ENCODE measurements at places on chromosomes 1 and 21. TPM values are rescaled to one million over a fixed set of nuclear protein-coding genes. Genes with fewer than 3 reads are reported as not detected.
A peak's percentile ranks its signal among the peaks of the same experiment; 100 is the strongest.

The ACTA1 gene
- not detected for polyA plus RNA-seq

The PINK1 gene
- 102 TPM for polyA plus RNA-seq

The C1QA gene
- polyA plus RNA-seq = not detected

- peak overlapping the region; percentile 37 for H3K27ac ChIP-seq
- peak; percentile 75 for DNase-seq
- H3K36me3 ChIP-seq = no peaks in the 10 kb centered on the region
Measured at GRCh38 chr1:228964178-228965089, 229.2 kb downstream of the RHOU start.

- H3K4me1 ChIP-seq = peaks cover 32% of the 10 kb centered on the region
- H3K27me3 ChIP-seq = no peaks in the 10 kb centered on the region
- peak overlapping the region; percentile 51 for H3K27ac ChIP-seq
- no peaks in the 10 kb centered on the region for H3K36me3 ChIP-seq
- DNase-seq = no peak
- no peak overlapping the region for H3K4me3 ChIP-seq
Measured at GRCh38 chr1:178048883-178049282, 45.0 kb upstream of the RASAL2 start.

DNA sequence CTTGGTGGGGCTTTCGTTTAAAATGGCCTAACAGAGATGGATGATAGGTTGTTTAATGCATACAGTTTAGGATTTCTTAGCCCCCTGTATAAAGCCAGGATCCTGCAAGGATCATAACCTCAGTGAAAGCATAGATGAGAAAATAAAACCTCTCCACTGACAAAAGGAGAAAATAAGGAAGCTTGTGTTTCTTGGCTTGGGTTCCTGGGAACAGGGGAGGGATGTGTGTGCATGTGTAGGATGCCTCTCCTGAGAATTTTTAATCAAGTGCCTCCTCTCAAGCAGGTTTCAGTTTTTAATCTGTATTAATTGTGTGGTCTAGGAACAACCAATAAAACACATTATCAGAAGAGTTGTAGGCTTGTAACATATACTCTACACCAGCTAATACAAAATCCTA lies 26.1 kb downstream of the PRKACB start:
- no peak overlapping the region for H3K27ac ChIP-seq
- H3K4me1 ChIP-seq = peaks cover 11% of the 10 kb centered on the region
- no peaks in the 10 kb centered on the region for H3K36me3 ChIP-seq
- H3K27me3 ChIP-seq = no peaks in the 10 kb centered on the region
- no peak for DNase-seq

The RIMS3 gene
- polyA plus RNA-seq = 0.08 TPM
